Activated naive CD4-positive, alpha-beta T cell treated with Interleukin-2 at 50 U/mL for 16 hours (primary cell): ENCODE measurements at places on chromosomes 6 and 20.

- no peak for DNase-seq
Observed at GRCh38 chr6:12327391-12327790, 37.2 kb downstream of the EDN1 start.

- no peak for DNase-seq
Observed at GRCh38 chr6:30264743-30265142, 51.5 kb upstream of the TRIM26 start.

DNA sequence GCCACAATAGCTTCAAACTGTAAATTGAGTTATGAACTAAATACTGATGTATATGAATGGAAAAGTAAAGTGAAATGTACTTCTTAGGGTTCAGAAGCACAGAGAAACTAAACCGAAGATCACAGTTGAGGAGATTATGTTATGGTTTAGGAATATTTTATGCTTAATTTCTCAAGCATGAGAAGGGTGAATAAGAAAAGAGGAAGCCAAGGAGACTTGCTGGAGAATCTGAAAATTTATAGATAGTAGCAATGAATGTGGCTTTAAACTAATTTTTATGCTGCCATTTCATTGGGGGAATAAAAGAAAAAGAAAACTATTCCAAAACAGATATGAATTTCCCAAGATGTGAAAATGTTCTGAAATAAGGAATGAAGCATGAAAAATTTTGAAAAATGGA, 5.6 kb downstream of the ANKS1A start:
- DNase-seq, result no peak

DNA sequence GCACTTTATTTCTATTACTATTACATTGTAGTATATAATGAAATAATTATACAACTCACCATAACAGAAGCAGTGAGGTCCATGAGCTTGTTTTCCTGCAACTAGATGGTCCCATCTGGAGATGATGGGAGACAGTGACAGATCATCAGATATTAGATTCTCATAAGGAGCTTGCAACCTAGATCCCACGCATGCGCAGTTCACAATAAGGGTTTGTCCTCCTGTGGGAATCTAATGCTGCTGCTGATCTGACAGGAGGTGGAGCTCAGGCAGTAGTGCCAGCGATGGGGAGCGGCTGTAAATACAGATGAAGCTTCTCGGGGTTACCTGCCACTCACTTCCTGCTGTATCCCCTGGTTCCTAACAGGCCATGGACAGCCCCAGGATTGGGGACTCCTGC, 139.5 kb upstream of the TCF21 start:
- no peak for DNase-seq

DNA sequence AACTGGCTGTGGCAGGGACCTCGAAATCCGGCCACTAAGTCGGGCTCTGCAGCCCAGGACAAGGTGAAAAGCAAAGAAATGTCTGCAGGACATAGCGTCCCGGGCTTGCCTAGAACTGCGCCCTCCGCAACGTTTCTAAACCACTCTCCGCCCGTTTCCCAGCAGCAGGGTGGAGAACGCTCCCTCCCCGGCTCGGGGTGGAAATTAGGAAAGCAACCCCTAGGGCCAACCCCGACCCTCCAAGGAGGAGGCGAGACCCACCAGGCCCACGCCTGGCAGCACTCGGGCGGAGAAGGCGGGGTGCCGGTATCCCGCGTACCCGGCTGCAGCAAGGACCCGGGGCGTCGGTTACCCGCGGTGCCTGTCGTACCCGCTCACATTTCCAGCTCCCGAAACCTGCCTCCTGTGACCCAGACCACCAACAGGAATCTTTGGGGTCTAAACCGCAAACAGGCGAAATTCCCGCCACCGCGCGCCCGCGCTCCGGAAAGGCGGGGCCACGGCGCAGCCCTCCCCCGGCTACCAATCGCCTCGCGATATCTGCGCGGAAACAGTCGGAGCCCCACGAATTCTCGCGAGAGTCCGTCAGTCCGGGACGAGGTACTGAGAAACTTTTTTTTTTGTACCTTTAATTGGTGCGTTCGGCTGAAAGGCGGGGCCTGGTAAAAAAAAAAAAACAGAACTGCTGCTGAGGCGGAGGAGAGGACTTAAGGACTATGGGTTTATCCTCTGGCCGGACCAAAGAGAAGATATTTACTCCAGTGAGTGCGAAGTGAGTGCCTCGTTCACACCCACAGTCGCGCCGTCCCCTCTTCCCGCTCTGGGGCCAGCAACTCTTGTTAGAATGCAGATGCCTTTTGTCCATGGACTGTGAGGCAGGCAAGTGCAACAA, at the start of gene MMS22L:
Gene MMS22L (minus strand): TSS at position 491 of the 892 bp plus-strand sequence. CDS start 739 bp downstream, outside the sequence.
- peak; percentile 92 for DNase-seq

- DNase-seq, result no peak
Observed at GRCh38 chr6:101011186-101011585, 130.1 kb upstream of the ASCC3 start.

DNA sequence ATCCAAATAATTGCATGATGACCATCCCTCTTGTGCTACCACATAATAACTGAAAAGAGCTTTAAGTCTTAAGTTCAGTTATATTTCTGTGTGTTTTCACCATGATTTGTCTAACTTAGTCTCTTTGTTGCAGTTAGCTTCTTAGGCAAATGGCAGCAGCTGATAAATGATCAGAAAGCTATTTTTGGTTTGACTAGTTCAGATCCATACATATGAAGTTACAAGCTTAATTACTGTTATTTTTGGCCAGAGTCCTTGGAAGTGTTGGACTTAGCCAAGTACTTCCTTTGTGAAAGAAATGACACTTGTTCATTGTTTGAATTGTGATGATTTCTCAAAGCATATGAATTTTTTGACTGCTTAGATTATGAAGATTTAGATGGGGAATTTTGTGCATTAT, 54.2 kb downstream of the HIVEP1 start:
- no peak for DNase-seq

- no peak for DNase-seq
Observed at GRCh38 chr20:63045991-63046390, 39.2 kb upstream of the BHLHE23 start.

GRCh38 chr20:34024723-34025351, 31.1 kb downstream of the RALY start:
- no peak for DNase-seq

DNA sequence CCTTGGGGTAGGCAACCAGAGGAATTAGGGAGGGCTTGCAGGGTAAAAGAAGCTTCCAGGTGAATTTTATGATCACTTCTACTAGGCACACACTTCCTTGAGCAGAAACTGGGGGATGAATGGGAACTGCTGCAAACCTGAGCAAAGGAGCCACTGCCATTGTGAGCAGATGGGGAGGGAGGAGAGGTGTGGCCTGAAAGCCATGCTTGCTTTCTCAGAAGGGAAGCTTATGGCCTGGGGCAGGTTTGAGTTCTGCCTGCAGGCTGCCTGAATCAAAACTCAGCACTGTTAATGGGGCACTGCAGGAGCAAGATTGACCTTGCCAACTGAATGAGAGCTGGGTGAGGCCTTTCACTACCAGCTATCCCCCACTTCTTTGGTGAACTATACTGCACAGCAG, 328.1 kb downstream of the NKAIN2 start:
- no peak for DNase-seq

DNA sequence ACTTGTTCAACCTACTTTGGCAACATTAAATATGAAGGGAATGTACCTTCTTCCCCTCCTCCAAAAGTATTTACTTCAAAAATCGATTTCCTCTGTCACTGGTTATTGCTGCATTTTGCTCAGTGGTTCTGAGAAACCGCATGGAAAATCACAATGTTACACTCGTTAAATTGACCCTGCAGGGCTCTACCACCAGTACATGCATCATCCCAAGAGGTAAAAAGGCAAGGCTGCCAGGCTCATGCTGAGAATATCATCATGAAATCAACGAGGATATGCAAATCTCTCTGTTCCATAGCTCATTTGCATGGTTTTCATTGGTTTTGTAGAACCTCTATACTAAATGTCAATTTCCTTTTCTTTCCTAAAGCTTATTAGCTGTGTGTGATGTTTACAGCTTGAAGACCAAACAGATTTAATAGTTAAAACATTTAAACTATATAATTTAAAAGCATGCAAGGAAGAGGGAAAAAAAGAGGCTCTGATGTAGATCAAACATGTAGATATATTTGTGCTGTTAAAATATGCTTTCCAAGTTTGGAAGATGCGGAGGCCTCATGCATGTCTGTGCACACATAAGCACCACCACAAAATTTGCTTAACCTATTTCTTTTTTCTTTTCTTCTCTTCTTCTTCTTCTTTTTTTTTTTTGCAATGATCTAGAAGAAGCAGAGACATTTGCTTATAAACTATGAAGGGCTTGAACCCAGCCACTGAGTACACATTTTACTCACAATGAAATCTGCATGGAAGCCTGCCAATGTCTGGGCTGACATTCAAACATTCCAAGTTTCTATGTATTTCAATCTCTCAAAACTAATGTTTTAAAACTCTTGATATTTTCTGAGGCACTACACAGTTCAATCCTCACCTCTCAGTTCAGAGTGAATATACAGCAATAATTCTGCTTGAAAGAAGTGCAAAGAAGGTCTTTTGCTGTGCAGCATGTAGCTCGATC, 194.0 kb downstream of the GMPR start:
- no peak for DNase-seq

- no peak for DNase-seq
Observed at GRCh38 chr6:169908403-169908933, 157.0 kb downstream of the ERMARD start.

- DNase-seq, result no peak
Observed at GRCh38 chr6:43355862-43356590, 13.4 kb downstream of the ZNF318 start.

DNA sequence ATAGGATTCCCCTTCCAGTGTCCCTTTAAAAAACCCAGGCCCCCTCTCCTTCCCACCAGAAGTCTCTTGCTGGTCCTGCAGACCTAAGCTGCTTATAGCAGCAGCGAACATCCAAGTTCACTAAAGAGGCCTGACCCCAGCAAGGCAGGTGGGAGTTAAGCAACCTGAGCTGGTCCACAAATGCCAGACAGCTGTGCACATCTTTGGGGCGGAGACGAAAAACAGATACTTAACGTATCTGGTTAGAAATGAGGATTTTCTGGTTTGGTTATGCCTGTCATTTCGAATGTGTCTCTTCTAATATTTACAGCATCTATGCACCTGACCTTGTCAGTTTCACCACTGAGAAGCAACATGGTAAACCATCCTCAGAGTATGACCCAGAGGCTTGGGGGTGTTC, 87.8 kb downstream of the SLC2A10 start:
- DNase-seq, result no peak

DNA sequence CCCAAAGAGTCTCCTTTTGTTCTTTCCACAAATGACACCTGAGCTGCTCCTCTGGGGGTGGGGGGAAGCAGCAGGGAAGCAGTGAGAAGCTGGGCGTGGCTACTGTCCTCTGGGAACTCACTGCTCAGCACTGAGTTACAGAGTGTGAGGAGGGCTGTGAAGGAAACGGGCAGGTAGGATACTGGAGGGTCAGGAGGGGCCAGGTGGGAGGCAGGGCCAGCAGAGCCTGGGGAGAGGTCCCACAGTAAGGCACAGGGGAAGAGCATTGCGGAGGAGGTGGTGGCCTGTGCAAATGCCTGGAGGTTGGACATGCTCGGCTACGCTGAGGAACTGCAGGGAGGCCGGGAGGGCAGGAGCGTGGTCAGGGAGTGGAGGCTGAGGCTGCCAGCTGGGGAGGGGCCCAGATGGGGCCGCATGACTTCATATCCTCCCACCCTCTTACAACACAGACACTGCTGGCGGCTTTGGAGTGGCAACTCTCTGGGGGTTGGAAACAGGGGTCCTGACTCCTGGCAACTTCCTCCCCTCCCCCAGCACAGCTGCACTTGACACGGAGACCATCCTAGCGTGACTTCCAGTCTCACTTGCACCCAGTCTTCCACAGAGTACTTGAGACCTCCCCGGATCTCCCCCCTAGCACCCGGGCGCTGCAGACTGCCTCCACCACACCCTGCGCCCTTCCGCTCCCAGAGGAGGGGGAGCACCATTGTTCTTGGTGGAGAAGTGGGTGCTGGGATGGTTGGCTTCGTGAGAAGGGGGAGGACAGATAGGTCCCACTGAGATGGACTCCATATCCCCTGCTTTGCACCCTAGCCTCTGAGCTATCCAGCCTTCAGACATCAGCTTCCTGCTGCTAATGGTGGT, 34.2 kb downstream of the RBM38 start:
- no peak for DNase-seq

DNA sequence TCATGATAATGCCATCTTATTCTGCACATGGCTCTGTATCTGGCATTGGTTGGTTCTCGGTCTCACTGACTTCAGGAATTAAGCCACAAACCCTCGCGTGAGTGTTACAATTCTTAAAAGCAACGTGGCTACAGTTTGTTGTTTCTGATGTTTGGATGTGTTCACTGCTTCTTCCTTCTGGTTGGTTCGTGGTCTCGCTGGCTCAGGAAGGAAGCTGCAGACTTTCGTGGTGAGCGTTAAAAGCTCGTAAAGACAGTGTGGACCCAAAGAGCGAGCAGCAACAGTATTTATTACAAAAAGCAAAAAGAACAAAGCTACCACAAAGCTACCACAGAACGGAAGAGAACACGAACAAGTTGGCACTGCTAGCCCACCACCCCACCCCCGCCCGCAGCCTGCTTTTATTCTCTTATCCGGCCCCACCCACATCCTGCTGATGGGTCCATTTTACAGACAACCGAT, 51.1 kb downstream of the MYLIP start:
- peak; percentile 20 for DNase-seq

DNA sequence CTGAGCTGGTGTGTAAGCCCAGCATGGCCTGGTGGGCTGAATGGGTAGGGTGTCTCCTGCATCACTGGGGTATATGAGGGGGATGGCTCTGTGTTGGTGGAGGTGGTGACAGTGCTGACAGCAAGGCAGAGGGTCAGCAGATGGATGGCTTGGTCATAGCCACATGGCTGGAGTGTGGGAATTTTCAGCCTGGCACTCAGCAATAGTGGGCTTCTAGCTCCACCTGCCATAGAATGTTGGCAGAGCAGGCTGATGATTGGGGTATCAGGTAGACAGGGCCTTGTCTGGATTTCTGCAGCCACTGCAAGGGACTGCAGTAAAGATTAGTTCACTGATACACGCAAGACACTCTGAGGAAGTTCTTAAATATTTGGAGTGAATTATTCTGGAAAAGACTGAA, 137.5 kb upstream of the BACH2 start:
- no peak for DNase-seq

DNA sequence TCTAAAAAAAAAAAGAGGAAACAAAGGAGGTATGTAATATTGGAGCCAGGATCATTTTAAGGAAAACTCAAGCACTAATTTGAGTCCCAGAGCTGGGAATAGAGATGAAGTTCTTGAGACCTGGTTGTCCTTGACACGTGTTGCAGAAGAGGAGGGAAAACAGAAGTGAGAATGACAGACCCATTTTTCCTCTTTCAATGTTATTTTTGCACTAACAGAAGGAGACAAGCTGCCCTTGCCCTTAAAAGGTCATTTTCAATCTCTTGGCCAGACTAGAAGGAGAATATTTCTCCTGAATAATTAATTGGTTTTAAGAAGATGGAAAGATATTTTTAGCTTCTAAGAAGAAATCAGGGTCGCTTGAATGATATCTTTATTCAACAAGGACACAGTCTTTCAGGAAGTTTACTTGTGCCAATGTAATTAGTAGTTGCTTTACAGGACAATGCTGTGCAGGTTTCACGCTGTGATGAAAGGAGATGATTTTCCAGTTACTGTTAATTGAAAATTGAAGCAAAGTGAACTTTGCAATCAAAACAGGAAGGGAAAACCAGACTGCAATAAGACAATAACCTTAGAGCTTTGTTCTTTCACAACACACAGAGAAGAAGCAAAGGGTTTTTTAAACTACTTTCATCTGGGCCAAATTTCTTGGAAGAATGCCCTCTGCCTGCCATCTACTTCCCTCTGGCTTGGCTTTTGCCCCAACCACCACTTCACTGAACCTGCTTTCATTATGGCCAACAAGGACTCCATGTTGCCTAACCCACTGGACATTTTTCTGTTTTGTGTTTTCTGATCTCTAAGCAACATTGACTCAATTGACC, 107.8 kb upstream of the SHLD1 start:
- DNase-seq, result no peak

GRCh38 chr20:5863040-5863833, 87.1 kb downstream of the TRMT6 start:
- no peak for DNase-seq
